Stimulated activated CD4-positive, alpha-beta T cell treated with anti-CD3 and anti-CD28 coated beads, Interleukin-1b, Interleukin-23, amount 100 ng/mL, for 24 hours (primary cell): ENCODE measurements at places on chromosomes 2 and 18.

DNA sequence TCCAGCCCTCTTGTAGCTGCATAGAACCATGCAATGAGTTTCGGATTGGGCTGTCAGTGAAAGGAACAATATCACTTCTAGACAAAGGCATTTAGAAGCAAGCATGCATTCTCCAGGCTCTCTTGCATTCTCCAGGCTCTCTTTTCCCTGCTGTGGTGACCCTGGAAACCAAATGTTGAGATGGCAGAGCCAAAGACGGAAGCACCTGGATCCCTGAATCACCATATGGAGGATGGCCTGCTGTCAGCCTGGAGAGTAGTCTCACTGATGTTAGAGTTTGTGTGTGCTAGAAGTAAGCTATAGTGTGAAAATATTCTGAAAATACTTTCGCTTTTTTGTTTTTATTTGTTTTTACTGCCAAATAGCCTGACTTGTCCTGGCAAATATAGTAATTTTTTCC is 203.9 kb downstream of the C1D start:
- DNase-seq = no peak

DNA sequence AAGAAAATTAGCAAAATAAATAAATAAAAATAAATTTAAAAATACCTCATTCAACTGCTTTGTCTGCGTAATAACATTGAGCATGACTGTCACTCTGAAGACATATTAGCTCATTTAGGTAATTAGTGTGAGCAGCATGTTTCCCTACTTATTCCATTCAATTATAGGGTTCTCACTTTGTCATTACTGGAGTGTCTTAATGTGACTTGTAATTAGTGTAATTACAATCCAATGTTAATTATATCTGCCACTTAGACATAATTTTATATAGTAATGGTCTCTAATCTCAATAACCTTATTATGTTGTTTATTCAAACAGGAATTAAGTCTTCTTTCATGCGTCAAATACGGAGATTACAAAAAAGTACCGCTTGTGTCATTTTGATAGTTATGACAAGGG is 893.9 kb upstream of the ACVR2A start:
- DNase-seq = no peak

DNA sequence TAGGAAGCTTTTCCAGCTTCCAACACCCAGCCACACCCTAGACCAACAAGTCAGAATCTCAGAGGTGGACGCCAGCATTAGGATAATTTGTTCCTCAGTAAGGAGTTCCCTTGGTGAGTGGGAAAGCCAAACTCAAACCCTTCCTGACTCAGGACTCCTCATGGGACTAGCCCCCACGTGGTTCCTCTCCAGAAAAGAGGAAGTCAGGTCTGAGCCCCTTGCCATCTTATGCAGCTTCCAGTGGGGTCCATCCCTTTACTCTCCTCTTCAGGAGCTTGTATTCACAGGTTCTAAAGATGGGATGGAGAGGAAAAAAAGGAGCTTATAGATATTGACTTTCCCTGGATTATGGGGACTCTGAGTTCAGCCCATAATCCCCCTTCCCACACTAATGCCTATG is 14.8 kb upstream of the NOTO start:
- no peak for DNase-seq

DNA sequence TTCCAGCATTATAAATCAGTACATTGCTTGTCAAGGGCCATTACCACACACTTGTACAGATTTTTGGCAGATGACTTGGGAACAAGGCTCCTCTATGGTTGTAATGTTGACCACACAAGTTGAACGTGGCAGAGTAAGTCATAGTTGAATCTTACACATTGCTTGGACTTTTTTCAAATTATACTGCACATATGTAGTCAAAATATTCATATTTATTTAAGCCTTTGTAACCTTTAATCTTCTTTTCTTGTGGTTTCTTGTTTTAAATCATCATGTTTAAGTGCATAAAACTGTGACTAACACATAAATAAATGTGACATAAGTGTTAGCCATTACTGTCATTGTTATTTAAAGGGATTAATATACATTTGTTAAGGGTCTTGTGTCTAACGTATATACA is 52.1 kb upstream of the EPB41L5 start:
- DNase-seq = no peak

DNA sequence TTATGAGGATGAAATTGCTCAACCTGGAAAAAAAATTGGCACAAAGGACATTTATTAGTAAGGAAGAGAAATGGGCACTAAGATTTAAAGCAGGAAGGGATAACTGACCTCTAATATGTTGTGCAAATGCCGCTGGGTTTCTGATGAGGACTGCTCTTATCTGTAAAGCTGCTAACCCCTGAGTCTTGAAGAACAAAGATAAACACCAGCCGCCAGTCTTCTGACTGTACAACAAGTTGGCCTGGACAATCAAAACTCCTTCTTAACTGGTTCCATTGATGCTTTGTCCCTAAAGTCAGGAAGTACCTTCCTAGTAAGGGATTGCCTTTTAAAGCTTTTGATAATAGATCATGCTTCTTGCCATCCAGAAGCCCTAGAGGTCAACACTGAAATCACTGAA is 301.8 kb downstream of the TRIB2 start:
- no peak for DNase-seq

DNA sequence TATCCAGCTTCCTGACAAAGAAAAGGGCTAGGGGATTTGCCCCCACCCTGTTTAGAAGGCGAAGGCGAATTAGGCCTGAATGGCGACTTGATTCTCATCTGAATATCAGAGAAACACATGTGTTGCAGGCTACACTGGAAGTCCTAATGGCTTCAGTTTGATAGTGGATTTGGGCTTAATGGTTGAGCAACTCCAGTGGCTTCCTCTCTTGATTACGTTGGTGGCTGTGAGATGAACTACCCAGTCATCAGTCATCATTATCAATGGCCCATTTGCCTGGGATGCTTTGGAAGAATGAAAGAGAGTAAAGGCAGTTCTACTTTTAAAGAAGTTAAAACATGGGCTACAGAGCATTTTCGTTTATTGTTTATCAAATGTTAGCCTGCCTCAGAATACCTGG is 60.9 kb upstream of the IL1R1 start:
- no peak for DNase-seq

GRCh38 chr18:8391068-8391467 is 218.2 kb upstream of the RAB12 start:
- DNase-seq = no peak

- DNase-seq = no peak
Observed at GRCh38 chr2:212064318-212064717, 474.3 kb downstream of the ERBB4 start.

- no peak for DNase-seq
Observed at GRCh38 chr18:3623769-3624545, 174.0 kb downstream of the TGIF1 start.

GRCh38 chr2:105796131-105796638 is 51.5 kb downstream of the NCK2 start:
- DNase-seq = no peak

- DNase-seq = no peak
Observed at GRCh38 chr2:14451312-14451711, 181.2 kb upstream of the LRATD1 start.

DNA sequence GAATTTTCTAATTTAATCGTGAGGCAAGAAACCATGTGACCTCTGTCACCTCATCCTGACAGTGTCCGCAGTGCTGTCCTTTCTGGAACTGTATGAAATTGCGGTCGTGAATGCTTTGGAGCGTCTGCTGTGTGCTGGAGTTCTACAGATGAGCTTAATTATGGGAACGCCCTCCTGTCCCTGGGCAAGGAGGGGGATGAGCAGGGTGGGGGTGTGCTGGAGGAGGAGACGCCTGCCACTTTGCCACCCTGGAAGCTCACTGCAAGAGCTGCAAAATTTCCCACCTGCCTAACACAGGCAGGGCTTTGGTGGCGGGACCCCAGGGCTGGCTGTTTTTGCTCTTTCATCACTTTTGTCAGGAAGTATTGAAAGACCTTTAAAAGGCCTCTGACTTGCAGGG is 6.5 kb downstream of the LPIN1 start:
- no peak for DNase-seq

- no peak for DNase-seq
Observed at GRCh38 chr2:30048636-30049175, 98.1 kb upstream of the YPEL5 start.

DNA sequence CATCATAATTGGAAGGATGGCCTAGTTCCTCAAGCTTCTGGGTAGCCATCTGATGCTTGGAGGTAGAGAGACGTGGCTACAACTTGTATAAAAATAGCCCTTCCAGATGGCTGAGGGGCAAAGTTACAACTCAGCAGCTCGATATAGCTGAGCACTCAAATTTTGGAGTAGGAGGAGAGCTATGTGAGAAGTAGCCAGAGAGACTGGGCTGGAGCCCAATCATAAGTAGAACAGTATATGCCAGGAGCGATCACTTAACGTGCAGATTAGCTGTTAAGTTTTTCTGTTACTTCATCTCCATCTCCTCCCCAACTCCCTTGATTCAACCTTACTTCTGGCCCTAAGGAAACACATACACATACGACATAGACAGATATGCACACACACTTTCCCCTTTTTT is 28.8 kb downstream of the CNRIP1 start:
- no peak for DNase-seq

DNA sequence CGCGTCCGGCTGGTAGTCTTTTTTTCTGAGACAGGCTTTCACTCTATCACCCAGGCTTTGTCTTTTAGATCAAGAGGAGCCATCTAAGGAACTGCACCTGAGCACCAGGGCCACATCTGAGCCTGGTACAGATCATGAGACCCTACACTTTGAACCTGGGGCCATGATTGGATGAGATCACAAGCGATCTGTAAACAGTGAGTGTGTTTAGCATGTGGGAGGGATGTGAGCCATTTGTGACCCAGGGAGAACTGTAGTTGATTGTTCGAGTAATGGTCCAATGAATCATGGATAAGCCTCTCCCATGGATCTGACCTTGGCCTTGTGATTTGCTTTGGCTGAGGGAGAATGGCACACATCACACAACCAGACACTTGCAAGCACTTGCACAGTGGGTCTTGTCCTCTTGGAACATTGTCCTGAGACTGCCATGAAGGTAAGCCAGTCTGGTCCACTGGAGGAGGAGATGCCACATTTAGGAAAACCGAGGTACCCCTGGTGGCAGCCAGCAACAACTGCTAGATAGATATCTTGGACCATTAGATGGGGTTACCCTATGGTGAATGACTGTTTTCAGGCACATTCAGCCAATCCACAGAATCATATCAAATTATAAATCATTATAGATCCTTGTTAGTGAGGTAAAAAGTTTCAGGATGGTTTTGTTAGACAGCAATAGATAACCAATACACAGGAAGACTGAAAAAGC is 19.5 kb upstream of the DTNB start:
- no peak for DNase-seq

- DNase-seq = no peak
Observed at GRCh38 chr2:131040661-131041401, 52.4 kb downstream of the FAM168B start.
